NCI-H748 treated with DMSO at 0.1 percent for 48 hours (cell line): ENCODE measurements at places on chromosomes 5 and 9.

DNA sequence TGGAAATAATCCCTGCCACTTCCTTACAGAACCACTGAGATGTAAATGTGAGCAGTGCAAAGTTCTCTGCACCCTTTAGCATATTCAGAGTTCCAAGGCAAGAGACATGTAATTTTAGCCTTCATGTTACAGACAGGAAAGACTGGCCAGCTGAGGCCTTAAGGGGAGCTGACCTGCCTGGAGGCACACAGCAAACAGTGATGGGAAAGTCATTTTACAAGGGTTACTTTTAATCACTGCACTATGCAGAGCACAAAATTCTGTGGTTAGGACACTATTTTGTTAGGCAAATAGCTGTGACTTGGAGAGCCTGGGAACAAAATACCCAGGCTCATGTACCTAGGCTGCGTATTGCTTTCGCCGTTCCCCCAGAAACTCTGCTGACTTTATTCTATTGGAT lies 30.2 kb upstream of the TNIP1 start:
- no peak for DNase-seq

DNA sequence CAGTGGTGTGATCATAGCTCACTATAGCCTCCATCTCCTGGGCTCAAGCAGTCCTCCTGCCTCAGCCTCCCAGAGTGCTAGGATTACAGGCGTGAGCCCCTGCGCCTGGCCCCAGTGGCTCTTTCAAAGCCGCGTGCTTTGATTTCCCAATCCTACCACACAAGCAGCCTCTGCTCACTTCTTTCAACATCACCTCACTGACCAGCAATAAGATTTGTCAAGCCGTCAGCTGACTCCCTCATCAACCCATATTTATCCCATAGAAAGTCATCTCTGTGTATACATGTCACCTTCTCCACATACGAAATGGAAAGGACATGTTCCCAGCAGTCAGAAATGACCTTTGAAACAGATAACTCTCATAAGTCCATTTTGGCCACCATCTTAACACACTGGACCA lies 26.0 kb downstream of the SLC31A2 start:
- no peak for DNase-seq

GRCh38 chr5:109805472-109805871 lies 115.7 kb downstream of the MAN2A1 start:
- no peak for DNase-seq

GRCh38 chr5:58240322-58240721 lies 219.6 kb downstream of the PLK2 start:
- no peak for DNase-seq

GRCh38 chr5:72857396-72857795 lies 40.9 kb downstream of the TNPO1 start:
- no peak for DNase-seq

GRCh38 chr5:161700065-161700464 lies 14.5 kb downstream of the GABRA6 start:
- DNase-seq, result no peak

DNA sequence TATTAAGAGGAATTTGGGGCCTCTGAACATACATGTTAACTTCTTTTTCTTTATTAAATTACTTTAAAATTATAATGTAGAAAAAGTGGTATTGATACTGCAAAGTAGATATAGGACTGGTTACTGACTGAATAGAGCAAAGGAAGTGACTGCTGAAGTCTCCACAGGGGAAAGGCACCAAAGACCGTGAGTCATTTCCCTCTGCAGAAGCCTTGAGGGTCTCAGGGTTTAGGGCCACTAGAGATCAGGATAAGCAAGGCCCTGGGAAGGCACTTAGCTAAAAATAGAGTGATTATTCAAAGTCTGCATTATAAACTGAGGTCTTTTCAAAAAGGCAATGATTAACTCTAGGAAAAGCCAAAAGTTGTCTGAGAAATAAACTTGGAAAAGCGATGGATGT lies 44.7 kb upstream of the ITGA1 start:
- no peak for DNase-seq

DNA sequence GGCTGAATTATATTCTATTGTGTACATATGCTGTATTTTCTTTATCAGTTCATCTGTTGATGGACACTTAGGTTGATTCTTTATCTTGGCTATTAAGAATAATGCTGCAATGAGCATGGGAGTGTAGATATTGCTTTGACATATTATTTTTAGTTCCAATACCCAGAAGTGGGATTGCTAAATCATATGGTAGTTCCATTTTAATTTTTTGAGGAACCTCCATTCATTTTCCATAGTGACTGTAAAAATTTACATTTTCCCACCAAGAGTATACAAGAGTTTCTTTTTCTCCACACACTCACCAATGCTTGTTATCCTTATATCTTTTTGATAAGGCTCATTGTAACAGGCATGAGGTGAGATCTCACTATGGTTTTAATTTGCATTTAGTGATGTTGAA lies 19.4 kb downstream of the JAK2 start:
- DNase-seq, result no peak

DNA sequence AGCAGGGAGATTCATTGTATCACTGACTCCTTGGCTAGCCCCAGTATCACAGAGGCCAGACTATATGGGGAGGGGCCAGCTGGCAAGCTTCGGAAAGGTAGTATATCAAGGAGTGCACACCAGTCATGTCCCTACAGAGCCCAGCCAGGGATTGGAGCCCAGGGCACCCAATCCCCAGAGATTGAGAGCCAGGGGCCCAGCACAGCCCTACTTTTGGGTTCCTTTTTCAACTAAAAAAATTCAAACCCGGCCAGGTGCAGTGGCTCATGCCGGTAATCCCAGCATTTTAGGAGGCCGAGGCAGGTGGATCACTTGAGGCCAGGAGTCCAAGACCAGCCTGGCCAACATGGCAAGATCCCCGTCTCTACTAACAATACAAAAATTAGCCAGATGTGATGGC lies 5.4 kb upstream of the MYORG start:
- no peak for DNase-seq

GRCh38 chr9:36112516-36112915 lies 24.0 kb upstream of the GLIPR2 start:
- DNase-seq, result no peak

DNA sequence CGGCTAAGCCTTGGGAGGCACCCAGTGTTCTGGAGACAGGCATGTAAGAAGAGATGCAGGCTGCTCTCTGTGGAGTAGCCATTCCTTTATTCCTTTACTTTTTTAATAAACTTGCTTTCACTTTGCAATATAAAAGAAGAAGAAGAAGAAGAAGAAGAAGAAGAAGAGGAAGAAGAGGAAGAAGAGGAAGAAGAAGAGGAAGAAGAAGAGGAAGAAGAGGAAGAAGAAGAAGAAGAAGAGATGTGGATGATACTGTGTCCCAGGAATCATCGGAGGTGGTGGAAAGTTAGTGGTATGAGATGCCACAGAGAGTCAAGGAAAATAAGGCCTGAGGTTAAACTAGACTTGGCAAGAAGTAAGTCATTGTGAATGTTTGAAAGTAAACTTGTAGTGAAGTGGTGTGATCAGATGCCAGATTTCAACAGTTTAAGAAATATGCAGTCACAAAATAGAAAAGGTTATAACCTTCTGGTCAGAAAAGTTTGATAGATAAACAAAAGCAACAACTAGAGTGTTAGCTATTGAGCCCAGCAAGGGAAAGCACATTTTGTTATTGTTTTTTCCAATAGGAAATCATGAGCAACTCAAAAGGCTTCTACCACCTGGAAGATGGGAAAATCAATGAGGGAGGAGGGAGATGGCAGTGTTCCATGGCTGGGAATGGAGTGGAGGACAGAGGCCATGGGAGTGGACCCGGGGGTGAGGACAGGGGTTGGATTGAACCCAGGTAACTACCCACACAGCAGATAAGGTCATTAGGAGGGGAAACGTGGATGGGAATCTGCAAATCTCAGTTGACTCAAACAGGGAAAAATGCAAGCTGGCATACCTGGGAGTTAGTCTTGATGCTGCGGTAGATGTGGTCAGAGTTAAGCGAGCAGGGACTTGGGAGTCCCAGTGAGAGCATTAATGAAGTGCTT lies 16.8 kb downstream of the AOPEP start:
- no peak for DNase-seq

DNA sequence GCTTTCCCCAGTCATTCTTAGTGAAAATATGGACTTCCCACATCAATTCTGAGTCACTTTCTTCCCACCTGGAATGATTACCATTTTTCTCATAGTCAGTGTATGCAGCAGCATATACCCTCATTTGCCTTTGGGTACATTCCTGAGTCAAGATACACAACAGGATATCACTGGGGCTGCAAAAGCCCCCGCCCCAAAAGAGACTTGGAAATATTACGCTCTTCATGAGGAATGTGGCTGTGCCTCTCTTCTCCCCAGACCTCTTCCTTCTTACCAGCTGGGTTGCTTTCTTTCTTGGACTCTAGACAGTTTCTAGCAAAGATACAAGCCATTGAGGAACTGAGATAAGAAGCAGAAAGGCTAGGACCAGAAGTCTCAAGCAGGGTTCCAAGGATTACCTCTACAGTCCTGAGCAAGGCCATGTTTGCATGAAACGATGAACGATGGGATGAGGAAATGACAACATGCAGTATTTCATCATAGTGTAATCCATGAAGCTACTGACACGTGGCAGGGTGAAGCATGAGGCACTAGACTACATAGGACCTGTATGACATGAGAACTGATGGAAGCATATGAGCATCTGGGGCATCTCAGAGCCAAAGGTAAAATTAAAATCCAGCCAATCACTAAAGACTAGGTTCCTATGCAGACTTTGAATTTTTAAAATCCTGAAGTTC lies 218.1 kb downstream of the RAB3C start:
- DNase-seq, result no peak
